ENCODE measurements at places on chromosomes 16 and 17.

DNA sequence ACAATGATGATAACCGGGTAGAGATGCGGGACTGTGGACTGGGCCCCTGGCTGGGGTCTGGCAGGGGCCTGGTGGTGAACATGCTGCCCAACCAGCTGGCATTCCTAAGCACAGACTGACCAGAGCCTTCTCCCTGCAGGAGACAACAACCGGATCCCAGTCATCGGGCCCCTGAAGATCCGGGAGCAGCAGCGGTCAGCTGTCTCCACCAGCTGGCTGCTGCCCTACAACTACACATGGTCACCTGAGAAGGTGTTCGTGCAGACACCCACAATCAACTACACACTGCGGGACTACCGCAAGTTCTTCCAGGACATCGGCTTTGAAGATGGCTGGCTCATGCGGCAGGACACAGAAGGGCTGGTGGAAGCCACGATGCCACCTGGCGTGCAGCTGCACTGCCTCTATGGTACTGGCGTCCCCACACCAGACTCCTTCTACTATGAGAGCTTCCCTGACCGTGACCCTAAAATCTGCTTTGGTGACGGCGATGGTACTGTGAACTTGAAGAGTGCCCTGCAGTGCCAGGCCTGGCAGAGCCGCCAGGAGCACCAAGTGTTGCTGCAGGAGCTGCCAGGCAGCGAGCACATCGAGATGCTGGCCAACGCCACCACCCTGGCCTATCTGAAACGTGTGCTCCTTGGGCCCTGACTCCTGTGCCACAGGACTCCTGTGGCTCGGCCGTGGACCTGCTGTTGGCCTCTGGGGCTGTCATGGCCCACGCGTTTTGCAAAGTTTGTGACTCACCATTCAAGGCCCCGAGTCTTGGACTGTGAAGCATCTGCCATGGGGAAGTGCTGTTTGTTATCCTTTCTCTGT is 5.1 kb upstream of the SLC7A6 start:
- no peak overlapping the region for H3K4me3 ChIP-seq
- no peaks in the 10 kb centered on the region for H3K36me3 ChIP-seq
- no peaks in the 10 kb centered on the region for H3K27me3 ChIP-seq
- DNase-seq: no peak
- H3K27ac ChIP-seq: no peak overlapping the region

DNA sequence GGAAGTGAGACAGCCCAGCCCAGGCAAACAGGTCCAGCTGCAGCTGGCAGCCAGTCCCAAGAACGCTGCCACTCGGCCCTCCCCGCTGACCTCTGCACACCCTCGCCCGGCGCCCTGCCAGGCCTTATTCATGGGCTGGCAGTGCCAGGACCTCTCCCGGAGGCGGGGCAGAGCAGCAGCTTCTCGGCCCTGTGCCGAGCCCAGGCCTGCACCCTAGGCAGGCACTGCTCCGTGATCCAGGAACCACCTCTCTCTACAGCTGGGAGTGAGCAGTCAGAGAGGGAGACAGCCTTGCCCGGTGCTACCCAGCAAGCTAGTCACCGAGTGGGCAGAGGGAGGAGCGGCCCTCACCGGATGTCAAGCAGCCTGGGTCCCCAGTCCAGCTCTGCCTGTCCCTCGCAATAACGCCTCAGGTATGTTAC is 79.9 kb upstream of the CBX4 start:
- peaks cover 52% of the 10 kb centered on the region for H3K4me1 ChIP-seq
- DNase-seq: no peak
- H3K27ac ChIP-seq: no peak overlapping the region
- H3K4me3 ChIP-seq: peak overlapping the region; percentile 58

- peaks cover 10% of the 10 kb centered on the region for H3K4me1 ChIP-seq
- no peaks in the 10 kb centered on the region for H3K36me3 ChIP-seq
- DNase-seq: peak; percentile 81
These were observed 23.5 kb upstream of the TOB1 start for GRCh38 chr17:50889528-50890118.

DNA sequence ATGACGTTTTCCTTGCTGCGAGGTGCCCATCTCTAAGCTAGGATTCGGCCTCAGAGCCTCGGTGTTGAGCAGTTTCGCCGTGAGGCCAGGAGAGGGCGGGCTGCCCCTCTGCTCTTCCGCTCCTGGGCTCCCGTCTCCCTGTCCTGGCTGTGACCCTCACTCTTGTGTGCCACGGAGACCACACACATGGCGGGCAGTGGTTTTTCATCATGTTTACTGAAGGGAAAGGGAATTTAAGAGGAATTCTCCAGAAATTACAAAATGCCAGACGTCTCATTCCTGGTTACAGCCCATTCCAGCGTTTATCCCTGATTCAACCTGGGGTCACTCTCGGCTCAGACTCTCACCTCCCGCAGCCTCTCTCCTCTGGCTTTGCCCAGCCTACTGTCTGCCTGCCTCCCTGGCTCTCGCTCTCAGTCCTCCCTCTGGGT is 96.8 kb upstream of the ELAC2 start:
- H3K4me1 ChIP-seq: no peaks in the 10 kb centered on the region
- no peak overlapping the region for H3K4me3 ChIP-seq
- no peaks in the 10 kb centered on the region for H3K36me3 ChIP-seq
- no peak overlapping the region for H3K27ac ChIP-seq
- peak; percentile 37 for DNase-seq
- no peaks in the 10 kb centered on the region for H3K27me3 ChIP-seq

- no peak overlapping the region for H3K27ac ChIP-seq
- DNase-seq: no peak
- no peak overlapping the region for H3K4me3 ChIP-seq
These were observed 232.1 kb downstream of the STX8 start for GRCh38 chr17:9343516-9343915.

DNA sequence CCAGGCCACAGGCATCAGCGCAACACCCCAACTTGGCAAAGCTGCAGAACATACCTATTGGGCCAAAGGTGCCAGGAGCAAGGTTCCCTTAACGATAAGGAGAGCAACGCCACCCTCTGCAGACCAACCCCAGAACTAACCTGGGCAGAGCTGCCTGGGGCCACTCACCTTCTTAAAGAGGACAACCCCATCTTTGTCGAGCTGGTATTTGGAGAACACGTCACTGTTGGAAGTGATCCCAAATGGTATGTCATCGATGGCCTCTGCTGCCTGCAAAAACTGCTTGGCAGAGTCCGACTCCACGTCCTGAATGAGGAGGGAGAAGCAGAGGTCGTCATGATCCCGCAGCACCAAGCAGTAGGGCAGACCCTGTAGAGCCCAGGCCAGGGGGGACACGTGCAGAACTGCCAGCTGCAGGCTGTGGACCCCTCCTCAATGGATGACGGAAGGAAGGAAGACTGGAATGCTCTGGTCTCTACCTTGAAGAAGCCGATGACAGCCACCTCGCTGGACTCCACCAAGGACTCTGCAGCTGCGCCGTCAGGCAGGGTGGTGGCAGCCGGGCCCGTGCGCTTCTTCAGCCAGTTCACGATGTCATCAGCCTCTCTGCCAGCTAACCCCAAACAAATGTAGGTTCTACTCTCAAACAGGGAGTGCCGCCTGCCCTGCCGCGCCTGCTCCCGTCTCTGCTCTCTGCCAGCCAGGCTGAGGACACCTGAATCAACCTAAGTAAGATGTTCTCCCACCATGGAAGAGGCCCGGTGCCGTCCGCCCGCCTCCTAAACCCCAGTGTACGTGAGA is 5.2 kb downstream of the P4HB start:
- H3K4me1 ChIP-seq: peaks cover 10% of the 10 kb centered on the region
- peaks cover 23% of the 10 kb centered on the region for H3K36me3 ChIP-seq
- no peak overlapping the region for H3K4me3 ChIP-seq
- DNase-seq: peak; percentile 92
- H3K27ac ChIP-seq: no peak overlapping the region
- H3K27me3 ChIP-seq: no peaks in the 10 kb centered on the region

- peak within 1 kb of the TSS; percentile 85 for H3K27ac ChIP-seq
- no peaks in the 10 kb centered on the region for H3K4me1 ChIP-seq
- H3K4me3 ChIP-seq: peak within 1 kb of the TSS; percentile 98
- H3K27me3 ChIP-seq: no peaks in the 10 kb centered on the region
These were observed at the start of gene ANKFY1 for GRCh38 chr17:4263282-4264215. Gene ANKFY1, minus strand, starts transcription at chr17:4263979. Its CDS starts 38 bp downstream, at chr17:4263941.

GRCh38 chr17:19364699-19365498 is 2.4 kb upstream of the B9D1 start:
- H3K27ac ChIP-seq: no peak overlapping the region
- peaks cover 5% of the 10 kb centered on the region for H3K4me1 ChIP-seq
- no peak for DNase-seq
- no peak overlapping the region for H3K4me3 ChIP-seq
- H3K36me3 ChIP-seq: peaks cover 5% of the 10 kb centered on the region

DNA sequence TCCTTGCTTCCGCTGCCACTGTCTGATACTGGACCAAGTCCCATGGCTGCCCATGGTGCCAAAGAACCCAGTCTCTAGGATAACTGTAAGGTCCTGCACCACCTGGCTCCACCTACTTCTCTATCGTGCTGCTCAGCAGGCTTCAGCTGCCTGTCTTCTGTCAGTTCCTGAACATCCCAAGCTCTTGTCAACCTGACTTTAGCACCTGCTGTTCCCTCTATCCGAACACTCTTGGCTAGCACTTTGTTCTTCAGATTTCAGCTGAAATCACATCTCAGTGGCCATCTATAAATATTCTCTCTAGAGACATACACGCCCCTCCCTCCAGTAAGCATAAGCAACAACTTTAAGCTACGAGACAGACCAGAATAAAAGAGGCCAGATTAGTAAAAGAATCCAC is 15.0 kb upstream of the TMEM101 start:
- no peaks in the 10 kb centered on the region for H3K27me3 ChIP-seq
- DNase-seq: no peak
- H3K4me1 ChIP-seq: no peaks in the 10 kb centered on the region
- no peak overlapping the region for H3K27ac ChIP-seq

- DNase-seq: no peak
- H3K27me3 ChIP-seq: no peaks in the 10 kb centered on the region
- H3K4me1 ChIP-seq: no peaks in the 10 kb centered on the region
These were observed 70.4 kb downstream of the RPH3AL start for GRCh38 chr17:282000-282911.
